ENCODE measurements at places on chromosomes 5 and 9.

GRCh38 chr9:79764374-79764773 lies 192.6 kb downstream of the TLE4 start:
- DNase-seq: no peak

DNA sequence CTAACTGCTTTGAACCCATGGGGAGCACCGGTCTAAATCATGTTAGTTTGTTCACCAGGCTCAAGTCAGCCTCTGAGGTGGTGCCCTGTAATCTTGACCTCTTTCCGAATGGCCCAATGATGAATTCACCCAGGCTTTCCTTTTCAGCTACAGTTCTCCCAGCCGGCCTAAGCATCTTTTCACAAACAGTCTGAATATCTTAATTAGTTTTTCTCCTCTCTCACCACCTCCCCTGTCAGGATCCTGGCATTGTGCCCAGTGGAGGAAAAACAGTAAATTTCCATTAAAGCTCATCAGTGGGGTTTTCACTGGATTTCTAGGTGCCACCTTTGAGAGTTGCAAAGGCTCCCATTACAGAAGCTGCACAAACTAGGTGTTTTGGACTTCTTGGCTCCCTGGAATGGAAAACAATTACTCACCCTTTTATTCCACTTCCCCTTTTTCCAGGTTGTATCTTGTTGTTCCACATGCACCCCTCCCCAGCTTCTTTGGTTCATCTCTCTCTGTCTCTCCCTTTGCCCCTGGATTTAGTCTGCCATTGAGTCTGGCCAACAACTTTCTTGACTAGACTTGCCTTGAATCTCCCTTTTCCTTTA lies 69.4 kb upstream of the ADAMTSL1 start:
- DNase-seq: no peak

- no peak for DNase-seq
These were observed 158.5 kb upstream of the CLINT1 start for GRCh38 chr5:158017469-158017868.

DNA sequence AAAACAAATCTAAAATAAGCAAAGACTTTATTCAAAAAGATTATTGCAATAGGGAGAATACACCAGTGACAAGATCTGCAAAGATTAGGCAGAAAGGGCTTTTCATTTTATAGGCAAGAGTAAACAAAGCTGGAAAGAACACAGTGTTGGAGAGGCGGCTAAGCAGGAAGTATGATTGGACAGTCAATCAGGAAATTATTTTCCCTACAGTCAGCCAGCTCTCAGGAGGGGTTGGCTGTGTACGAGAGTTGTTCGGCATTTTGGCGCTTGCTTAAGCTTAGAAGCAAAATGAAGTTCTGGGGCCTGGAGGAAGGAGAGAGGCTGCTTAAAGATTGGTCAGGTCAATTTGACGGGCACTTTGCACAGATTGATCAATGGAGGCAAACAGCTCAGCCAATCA lies 1030.5 kb downstream of the TLE4 start:
- no peak for DNase-seq

DNA sequence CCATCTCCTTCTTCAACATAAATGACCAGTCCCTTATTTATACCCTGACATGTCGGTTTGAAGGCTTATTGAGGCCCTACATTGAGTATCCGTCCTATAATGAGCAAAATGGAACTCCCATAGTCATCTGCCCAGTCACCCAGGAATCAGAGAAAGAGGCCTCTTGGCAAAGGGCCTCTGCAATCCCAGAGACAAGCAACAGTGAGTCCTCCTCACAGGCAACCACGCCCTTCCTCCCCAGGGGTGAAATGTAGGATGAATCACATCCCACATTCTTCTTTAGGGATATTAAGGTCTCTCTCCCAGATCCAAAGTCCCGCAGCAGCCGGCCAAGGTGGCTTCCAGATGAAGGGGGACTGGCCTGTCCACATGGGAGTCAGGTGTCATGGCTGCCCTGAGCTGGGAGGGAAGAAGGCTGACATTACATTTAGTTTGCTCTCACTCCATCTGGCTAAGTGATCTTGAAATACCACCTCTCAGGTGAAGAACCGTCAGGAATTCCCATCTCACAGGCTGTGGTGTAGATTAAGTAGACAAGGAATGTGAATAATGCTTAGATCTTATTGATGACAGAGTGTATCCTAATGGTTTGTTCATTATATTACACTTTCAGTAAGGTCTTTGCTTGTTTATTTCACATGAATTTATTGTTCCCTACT lies 38.2 kb upstream of the BTNL3 start:
- no peak for DNase-seq

DNA sequence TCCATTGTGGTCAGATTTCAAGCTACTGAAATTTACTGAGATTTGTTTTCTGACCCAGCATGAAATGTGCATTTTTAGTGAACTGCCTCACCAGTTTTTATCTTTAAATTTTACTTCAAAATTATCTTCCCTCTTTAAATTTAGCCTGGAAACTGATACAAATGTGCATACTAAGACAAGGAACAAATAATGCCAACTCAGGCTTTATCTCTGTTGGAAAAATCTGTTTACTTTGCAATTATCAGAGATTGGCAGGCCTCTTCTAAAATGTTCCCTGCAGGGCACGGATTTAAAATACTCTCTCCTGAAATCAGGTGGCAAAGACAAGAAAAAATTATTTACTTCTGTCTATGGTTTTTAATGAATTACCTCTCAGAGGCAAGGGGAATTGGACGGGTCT lies 151.0 kb upstream of the PTCH1 start:
- no peak for DNase-seq

DNA sequence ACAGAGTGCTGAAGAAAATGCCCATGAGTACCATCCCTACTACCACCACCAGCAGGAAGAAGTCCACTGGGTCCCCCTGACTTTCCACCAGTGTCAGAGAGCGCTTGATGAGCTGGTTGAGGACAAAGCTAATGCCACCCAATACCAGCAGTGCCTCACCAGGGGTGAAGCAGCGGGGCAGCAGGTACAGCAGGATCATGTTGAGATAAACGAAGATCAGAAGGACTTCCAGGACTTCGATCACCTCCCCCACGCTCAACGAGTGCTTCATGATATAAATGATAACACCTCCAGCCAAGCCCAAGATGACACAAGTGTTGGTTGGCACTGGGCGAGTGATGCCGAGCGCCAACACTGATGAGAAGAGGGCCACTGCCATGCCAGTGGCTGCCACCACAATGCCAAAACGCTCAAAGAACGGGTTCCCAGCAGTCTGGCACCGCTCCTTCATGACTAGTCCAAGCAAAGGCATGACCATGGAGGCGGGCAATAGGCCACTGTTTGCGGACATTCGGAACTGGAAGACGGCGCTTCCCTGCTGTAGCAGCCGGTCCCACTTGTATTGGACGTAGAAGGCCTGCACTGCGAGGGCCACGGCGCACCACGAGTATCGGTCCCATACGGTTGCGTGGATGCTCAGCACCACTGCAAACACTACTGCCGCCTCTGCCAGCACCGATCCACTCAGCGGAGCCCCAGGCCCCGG lies 679 bp downstream of the DOLK start:
- DNase-seq: no peak

GRCh38 chr9:86926145-86926544 lies 21.2 kb downstream of the GAS1 start:
- DNase-seq: no peak

- DNase-seq: no peak
These were observed 276.6 kb upstream of the MVB12B start for GRCh38 chr9:126049896-126050604.

DNA sequence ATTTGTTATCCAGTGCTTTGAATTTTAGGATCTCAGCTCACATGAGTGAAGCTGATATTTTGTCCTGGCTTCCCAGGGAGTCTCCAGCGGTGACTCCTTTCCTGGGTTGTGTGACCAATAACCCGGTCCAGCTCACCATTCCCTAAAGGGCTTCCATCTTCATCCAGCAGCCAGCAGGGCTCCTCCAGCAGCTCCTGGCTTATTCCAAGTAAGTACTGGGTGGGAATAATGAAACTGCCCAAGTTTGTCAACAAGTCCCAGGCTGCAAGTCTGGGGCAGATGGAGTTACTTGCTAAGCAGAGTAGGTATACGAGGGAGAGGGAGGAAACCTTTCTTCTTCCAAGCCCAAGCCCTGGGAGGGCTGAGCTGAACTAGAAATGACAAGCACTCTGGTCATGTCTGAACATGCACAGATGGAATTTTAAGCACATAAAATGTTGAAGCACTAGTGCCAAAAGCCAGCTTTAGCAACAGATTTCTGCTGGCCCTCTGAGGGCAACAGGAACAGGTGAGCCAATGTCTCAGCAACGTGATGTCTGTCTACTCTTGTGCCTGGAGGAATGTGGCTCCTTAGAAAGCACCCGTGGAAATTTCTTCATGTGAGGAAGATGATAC lies 153.7 kb upstream of the DAPK1 start:
- no peak for DNase-seq

- DNase-seq: no peak
These were observed 1105.8 kb upstream of the SEMA6A start for GRCh38 chr5:117680426-117680825.

Data from stimulated activated CD8-positive, alpha-beta memory T cell treated with anti-CD3 and anti-CD28 coated beads, Interleukin-2, amount 100 ng/mL, for 1 hour (primary cell).